ENCODE measurements at places on chromosomes 2 and 18. TPM values are rescaled to one million over a fixed set of nuclear protein-coding genes. Genes with fewer than 3 reads are reported as not detected.
A peak's percentile ranks its signal among the peaks of the same experiment; 100 is the strongest.

GRCh38 chr2:233009661-233010060 is 3.4 kb downstream of the NGEF start:
- peak; percentile 40 for DNase-seq

DNA sequence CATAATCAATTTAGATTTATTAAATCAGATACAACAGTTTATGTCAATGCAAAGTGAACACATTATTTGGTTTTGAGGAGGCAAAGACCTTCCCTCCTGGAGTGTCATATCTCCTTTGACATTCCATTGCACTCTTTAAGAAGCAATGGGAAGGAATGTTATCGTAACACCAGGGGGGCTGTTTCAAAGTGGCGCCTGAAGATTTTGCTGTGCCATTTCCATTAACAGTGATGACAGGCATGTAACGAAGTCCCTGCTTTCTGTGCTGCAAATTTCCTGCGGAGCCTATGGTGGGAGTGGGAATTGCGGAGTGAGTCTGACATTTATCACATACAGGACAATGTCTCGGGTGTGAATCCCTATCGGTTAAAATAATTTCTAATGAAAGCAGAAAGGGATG is 499.6 kb upstream of the RAB6C start:
- no peak for DNase-seq

The SLC9A4 gene
- total RNA-seq = not detected

DNA sequence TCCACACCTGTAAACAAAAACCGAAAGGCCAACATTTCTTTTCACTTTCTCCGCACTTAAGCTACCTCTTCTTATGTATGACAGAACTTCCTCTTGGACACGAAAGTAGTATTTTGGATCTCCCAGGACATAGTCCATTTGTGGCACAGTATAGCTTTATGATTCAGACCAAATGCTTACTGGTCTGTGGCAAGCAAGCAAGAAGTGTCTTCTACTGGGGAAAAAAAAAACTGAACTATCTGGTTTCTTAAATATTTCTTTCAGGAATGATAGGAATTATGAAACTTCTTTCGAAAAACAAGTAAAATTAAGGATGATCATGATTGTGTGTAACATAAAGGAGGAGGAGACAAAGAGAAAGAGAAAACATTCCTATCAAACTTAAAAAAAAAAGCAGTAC is 33.6 kb downstream of the SRBD1 start:
- DNase-seq = no peak

GRCh38 chr2:224982910-224983711 is 59.2 kb downstream of the DOCK10 start:
- DNase-seq = no peak

DNA sequence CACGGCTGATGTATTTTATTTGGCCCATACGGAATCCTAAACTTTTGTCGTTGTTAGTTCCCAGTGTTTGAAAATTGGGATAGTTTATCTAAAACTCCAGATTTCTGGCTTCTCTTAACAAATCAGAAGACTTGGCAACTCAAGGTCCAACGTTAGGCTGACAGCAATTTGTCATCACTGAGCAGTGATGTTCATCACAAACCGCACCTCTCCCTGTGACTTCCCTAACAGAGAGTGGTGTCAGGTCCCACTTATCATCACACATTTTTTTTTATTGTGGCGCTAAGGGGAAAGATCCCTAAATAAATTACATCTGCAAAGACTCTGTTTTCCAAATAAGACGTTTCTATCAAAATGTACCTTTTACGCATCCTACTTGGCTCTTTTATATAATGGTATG is 55.7 kb downstream of the RASGRP3 start:
- no peak for DNase-seq

- no peak for DNase-seq
These were observed 73.5 kb downstream of the MDH1 start for GRCh38 chr2:63662028-63662804.

GRCh38 chr2:179376881-179377280 is 112.2 kb upstream of the SESTD1 start:
- DNase-seq = no peak

GRCh38 chr2:240956171-240956934 is 42.1 kb upstream of the SNED1 start:
- no peak for DNase-seq

DNA sequence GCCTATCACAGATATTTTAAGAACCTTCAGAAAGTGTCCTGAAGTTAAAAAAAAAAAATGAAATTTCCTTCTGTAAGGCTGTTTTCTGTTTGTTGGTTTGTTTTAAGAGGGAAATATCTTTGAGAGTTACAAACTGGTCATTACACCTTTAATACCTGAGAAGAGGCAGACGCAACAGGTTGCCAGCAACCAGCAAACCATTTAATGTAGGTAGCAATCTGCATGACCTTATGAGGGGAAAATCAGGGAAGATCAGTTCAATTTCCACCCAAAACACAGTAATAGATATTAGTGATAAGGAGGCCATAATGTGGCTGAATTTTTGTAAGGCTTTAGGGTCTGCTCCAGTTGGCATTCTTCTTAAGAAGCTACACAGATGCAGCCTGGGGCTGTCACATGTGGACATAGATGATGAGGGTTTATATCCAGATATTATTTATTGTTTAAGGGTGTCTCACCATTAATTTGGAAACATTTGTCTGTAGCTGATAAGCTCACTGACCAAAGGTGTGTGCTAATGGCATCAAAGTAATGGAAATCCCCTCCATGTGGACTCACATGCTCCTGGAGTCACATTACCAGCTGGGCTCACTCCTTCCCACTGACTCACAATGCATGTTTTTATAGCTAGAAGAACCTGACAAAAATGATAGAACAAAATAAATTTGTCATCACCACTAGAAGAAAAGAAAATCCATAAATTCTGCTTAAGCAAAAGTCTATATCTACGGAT is 83.5 kb upstream of the DTNA start:
- DNase-seq = no peak

DNA sequence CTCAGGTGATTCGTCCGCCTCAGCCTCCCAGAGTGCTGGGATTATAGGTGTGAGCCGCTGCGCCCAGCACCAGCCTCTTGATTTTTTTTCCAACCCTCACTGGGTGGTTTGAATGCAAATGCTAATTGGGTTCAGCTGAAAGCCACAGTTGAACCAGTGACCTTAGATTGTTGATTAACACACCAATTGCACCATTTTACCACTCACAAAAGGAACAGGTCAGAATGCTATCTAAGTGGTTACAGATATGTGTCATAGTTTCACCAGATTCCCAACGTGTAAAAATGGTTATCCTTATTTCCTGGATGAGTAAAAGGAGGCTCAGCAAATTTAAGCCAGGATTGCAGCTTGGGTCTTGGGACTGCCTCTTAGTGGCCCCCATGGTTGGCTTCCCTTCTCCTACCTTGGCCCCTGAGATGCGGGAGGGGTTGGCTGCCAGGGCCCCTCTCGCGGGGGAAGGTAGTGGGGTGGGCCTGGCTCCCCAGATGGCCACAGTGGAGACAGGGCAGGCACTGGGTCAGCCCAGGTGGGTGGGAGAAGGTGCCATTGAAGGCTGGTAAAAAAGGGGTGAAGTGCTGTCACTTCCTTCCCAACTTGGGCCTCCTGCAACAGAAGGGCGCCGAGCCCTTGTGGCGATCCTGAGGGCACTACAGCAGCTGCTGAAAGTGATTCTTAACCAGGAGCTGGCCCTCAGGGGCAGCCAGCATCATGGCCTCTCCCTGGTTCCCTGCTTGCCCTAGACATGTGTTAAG is 164.9 kb upstream of the HAAO start:
- no peak for DNase-seq

The TCF23 gene
- not detected for total RNA-seq

GRCh38 chr2:58669998-58670397 is 428.9 kb upstream of the FANCL start:
- DNase-seq = no peak

The ACMSD gene
- not detected for total RNA-seq

DNA sequence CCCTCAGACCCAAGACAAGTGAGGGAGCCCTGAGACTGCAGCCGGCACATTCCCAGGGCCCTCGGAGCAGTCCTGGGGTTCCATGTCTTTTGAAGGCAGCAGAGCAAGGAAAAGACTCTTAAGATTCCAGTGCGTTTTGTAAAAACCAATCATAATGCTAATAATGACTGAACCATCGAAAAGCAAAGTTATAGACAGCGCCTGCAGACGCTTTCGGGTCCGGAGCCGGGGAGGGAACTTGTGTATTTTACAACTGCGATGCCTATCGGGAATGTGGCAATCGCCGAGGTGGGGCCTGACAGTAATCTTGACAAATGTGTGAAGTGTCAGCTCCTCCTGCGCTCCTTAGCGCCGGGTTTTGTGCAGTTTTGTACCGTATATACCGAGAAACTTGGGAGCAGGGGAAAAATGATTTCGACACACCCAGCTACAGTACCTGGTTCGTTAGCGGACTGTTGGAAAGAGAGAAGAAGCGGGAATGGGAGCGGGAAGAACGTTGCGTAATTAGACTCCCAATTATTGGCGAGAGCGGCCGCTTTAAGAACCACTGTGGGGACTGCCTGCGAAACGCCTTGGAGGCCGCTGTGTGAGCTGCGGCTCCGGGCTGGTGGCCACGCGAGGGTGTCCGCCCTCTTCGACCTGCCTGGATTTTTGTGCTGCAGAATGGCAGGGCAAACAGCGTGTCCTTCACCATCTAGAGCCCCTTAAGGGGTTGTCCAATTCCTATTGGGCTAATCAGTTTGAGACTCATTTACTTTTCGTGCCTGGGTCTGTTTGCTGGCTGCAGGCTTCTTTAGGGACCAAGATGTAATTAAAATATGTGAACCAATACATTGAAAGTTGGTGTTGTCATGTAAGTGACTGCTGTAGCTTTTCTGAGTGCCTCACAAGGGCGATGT is 2.4 kb downstream of the EPAS1 start:
- no peak for DNase-seq

The ELAC1 gene
- 9.2 TPM for total RNA-seq

DNA sequence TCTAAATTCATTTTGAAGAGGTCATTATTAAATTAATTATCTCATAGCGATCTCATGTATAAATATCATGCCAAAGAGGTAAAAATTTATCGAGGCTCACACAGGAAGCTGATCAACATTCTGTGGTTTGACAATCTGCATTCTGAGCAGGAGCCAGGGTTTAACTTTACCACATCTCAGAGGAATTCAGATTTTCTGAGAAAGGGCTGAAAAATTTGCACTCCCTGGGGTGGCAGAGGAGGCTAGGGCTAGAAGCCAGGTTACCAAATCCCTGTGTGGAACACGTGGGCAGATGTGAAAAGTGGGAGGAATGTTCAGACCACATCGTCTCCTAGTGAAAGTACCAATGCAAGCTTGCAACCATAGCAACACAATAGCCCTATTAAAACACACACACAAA is 63.5 kb upstream of the CTLA4 start:
- no peak for DNase-seq

DNA sequence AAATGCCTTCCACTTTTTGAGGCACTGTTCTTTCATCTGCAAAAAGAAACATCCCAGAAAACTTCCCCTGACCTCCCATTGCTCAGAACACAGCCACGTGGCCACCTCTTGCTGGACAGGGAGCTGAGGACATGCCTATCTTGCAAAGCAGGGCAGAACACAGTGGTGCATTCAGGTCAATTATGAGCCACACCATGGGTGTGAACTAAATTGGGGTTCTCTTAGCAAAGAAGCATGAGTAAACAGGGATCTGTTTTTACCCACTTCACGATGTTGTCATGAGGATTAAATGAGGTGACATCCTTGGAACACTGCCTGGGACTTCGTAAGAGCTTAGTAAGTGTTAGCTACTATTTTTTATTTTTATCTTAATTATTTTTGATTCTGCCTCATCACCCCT is 25.1 kb downstream of the BMP10 start:
- no peak for DNase-seq

- DNase-seq = no peak
These were observed 569.9 kb upstream of the LINC00305 start for GRCh38 chr18:64718808-64719207.

GRCh38 chr2:204535764-204536163 is 9.5 kb upstream of the PARD3B start:
- no peak for DNase-seq

- no peak for DNase-seq
These were observed 393 bp downstream of the IL1R1 start for GRCh38 chr2:102142829-102143449.

DNA sequence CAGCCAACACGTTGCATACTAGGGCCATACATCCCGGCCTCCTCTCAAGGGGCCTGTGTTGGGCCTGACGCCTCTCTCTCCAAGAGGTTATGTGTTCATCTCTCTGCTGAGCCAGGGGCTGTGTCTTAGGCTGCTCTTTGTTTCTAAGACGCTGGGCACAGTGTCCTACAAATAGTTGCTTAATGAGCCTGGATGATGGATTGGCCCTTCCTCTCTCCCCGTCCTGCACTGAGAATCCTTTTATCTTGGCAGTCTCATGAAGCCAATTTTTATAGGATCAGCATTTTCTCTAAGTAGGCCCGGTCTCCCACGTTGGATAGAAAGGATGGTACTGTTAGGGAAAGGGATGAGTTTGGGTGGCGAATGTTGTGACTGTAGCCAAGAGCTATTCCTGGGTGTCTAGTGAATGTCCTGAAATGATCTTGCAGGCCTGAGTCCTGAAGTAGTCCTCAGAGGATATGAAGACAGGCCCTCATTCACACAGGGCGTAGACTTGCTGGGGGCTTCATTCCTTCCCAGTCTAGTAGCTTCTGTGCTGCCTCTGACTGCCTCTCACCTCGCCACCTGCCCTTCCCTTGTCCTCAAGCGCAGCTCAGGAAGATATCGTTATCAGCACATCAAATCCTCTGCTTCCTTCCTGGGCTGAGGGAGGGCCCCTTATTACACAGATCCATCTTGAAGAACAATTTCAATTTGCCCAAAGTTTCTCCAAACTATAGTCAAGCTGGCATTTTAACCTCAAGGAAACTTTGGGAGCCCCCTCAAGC is 8.8 kb downstream of the LBH start:
- DNase-seq = no peak

The MIB1 gene
- total RNA-seq = 70.2 TPM

All from chondrocyte (in vitro differentiated cells).